Mononuclear cell (primary cell): ENCODE measurements at places on chromosomes 7 and 10. TPM values are rescaled to one million over a fixed set of nuclear protein-coding genes. Genes with fewer than 3 reads are reported as not detected.

SYT15 gene
- total RNA-seq = 0.10 TPM

SVOPL gene
- 0.21 TPM for total RNA-seq

TUBB8 gene
- 0.21 TPM for total RNA-seq

ZC3HAV1L gene
- 1.4 TPM for total RNA-seq

VPS50 gene
- 27.4 TPM for total RNA-seq

SFXN2 gene
- total RNA-seq = 2.2 TPM
